ENCODE measurements at places on chromosomes 5 and 9.

- DNase-seq = no peak
Observed at GRCh38 chr5:72525816-72526215, 18.6 kb upstream of the ZNF366 start.

GRCh38 chr5:170597109-170597751, 93.4 kb downstream of the KCNIP1 start:
- peak; percentile 59 for DNase-seq

DNA sequence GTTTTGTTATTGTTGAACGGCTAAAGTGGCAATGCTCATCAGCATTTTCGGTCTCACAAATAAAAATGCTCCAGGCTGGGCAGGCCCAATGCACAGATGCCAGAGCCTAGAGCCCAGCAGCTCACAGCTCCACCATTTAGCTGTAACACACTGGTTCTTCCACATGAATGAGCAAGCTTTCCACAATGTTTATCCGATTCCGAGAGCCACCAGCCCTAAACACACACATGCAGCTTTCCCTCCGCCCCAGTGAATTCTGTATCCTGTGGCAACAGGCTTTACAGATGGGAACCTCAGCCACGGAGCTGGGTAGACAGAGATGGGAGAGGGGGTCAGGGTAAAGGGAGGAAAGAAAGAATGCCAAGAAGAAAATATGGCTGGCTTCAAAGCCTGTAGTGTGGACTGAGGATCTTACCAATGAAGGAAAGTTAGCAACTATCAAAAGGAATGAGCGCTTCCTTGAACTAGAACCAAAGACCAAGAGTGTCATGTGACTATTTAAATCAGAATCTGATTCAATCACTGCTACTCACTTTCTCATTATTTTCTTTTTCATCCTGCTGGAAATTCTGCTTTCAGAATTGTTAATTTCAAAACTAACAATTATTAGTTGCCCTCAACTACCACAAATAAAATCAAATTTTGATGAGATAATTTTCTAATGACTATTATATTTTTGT, 77.1 kb downstream of the MRPS27 start:
- DNase-seq = no peak

GRCh38 chr5:12245429-12245828, 341.2 kb upstream of the CTNND2 start:
- DNase-seq = no peak

GRCh38 chr5:9547122-9547947, 1.5 kb upstream of the SEMA5A start:
- DNase-seq = peak; percentile 74

- DNase-seq = peak; percentile 54
Observed at GRCh38 chr9:89706731-89707191, 101.9 kb downstream of the GADD45G start.

DNA sequence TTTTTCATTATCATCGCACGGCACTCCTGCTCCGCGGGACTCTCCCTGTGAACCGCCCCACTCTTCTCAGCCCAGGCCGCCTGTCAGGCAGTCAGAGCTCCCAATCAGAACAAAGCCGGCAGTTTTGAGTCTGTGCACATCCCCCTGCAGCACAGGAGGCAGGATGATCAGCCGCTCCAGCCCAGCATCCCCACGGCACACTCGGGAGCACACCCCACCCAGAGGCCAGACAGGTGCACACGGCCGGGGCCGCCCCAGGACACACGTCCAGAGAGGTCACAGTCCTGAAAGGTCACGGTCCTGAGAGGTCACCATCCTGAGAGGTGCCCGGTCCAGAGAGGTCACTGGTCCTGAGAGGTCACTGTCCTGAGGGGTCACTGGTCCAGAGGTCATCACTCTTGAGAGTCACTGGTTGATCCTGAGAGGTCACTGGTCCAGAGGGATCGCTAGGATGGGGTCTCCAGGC, 8.4 kb downstream of the TPPP start:
- no peak for DNase-seq

DNA sequence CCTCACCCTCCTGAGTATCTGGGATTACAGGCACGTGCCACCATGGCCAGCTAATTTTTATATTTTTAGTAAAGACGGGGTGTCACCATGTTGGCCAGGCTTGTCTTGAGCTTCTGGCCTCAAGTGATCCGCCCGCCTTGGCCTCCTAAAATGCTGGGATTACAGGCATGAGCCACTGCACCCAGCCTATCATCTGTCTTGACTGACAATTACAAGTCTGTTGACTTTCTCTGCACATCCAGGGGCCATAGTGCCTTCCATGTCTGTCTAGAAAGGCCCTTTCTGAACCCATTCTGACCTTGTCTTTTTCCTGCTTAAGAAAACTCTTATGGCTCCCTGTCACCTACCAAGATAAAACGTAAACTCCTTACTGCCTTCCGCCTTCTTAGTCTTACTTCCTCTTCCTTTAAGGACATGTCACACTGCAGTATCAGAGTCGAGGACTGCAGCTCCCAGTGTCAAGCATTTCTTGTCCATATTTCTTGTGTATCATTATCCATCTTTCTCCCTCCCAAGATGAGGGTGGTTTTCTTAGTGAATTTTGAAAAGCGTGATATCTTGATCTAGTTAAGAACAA, 49.9 kb upstream of the SHB start:
- no peak for DNase-seq

GRCh38 chr5:149221326-149221725, 50.3 kb upstream of the AFAP1L1 start:
- peak; percentile 92 for DNase-seq
